ENCODE measurements at places on chromosomes 16 and 17. TPM values are rescaled to one million over a fixed set of nuclear protein-coding genes. Genes with fewer than 3 reads are reported as not detected.

The SENP3 gene
- total RNA-seq, result 75.4 TPM

The CCL3 gene
- total RNA-seq, result not detected

The NXPH3 gene
- 21.9 TPM for total RNA-seq

The XAF1 gene
- 50.2 TPM for total RNA-seq

The ASIC2 gene
- total RNA-seq, result 0.39 TPM

The IRX5 gene
- total RNA-seq, result not detected

The SPG7 gene
- total RNA-seq, result 134 TPM

The CTCF gene
- total RNA-seq, result 39.6 TPM

DNA sequence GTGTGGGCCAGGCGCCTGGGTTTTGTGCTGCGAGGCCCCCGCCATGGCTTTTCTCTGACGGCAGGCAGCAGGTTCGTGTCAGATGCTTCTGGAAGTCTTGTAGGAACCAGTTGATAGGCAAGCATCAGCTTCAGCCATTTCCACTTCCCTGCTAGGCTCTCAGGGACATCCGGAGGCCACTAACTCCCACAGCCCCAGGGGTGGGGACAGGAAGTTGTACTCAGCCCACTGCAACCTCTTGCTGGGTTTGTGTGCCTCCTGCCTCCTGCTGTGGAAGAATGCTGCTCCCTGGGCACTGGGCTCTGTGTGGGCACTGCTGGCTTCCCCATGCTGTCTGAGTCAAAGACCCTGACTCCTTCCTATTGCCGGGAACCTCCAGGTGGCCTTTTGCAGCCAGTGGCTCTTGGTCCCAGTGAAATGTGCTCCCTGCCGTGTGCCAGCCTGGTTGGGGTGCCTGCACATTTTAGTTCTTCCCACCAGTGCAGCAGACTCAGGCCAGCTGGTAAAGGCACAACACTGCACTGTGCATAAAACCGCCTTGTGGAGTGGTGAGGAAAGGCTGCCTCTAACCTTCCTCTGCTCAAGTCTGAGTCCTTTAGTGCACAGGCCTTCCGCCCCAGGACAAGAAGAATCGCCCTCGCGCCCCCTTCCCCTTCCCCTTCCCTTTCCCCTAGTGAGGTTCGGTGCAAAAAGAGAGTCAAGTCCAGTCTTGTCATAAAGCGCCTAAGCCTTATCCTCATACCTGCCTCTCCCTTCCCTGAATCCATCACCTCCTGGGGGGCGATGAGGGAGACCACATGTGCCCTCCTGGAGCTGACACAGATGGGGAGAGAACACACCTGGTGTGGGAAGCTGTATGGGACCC is 16.6 kb downstream of the LDHD start:
- no peak for DNase-seq
- peak overlapping the region; percentile 12 for H3K27ac ChIP-seq
- H3K4me3 ChIP-seq, result no peak overlapping the region
- H3K36me3 ChIP-seq, result no peaks in the 10 kb centered on the region

DNA sequence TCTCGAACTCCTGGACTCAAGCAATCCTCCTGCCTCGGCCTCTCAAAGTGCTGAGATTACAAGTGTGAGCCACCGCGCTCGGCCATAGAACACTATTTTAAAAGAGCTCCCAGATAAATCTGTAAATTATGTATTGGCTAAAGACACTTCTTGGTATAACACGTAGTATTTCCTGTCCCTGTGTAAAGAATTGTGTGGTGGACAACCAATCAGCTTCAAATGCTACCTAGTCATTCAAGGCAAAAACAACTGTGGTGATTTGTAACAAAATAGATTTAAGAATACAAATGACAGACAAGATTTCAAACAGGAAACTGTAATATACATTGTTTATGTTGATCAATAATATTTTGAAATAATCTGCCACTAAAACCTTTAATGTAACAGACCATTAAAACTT is 14.6 kb downstream of the CRLF3 start:
- no peak overlapping the region for H3K4me3 ChIP-seq
- H3K4me1 ChIP-seq, result peaks cover 6% of the 10 kb centered on the region
- DNase-seq, result no peak
- no peaks in the 10 kb centered on the region for H3K36me3 ChIP-seq

GRCh38 chr17:65557349-65558310 is 3.8 kb downstream of the AXIN2 start:
- H3K27ac ChIP-seq, result peak overlapping the region; percentile 55
- no peak overlapping the region for H3K4me3 ChIP-seq
- H3K36me3 ChIP-seq, result no peaks in the 10 kb centered on the region

DNA sequence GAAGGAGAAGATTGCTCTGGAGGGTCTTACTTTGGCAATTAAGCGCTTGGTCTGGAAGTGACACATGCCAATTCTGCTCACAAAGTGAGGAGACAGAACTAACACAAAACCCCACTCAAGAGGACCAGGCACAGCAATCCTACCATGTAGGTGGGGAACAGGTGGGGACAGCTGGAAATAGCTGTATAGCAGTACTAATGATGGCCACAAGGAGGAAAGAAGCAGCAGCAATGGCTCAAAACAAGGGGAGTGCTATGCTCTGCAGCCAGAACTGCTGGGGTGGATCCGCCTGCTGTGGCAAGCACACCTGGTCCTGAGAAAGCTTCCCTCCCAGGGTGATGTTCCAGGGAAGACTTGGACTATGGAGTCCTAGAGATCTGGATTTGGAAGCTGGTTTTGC is 17.0 kb upstream of the TMEM132E start:
- no peak overlapping the region for H3K27ac ChIP-seq
- no peaks in the 10 kb centered on the region for H3K4me1 ChIP-seq
- H3K27me3 ChIP-seq, result no peaks in the 10 kb centered on the region
- DNase-seq, result no peak

- H3K4me3 ChIP-seq, result no peak overlapping the region
- no peak for DNase-seq
Observed at GRCh38 chr17:47811709-47812108, 9.9 kb downstream of the OSBPL7 start.

DNA sequence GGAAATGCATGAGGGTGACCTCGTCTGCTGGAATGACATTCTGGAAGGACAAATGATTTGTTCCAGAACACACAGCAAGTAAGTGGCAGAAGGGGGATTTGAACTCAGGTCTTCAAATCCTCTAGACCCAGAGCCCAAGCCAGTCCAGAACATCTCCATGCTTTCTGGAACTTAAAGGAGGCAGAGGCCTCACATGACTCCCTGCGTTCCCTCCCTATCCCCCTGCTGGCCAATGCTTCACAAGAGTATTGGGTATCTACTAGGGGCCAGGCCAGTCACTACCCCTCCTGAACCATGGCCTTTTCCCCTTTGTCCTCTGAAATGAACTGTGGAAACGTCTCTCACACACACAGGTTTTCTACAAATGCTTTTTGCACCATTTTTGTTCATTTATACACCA is 7.6 kb upstream of the BEAN1 start:
- peaks cover 19% of the 10 kb centered on the region for H3K27me3 ChIP-seq
- H3K27ac ChIP-seq, result no peak overlapping the region
- no peaks in the 10 kb centered on the region for H3K36me3 ChIP-seq
- H3K4me1 ChIP-seq, result no peaks in the 10 kb centered on the region
- H3K4me3 ChIP-seq, result no peak overlapping the region

GRCh38 chr17:69669441-69670178 is 255.1 kb downstream of the MAP2K6 start:
- no peak for DNase-seq
- H3K4me3 ChIP-seq, result no peak overlapping the region
- H3K27me3 ChIP-seq, result no peaks in the 10 kb centered on the region
- H3K36me3 ChIP-seq, result no peaks in the 10 kb centered on the region
- H3K27ac ChIP-seq, result no peak overlapping the region

DNA sequence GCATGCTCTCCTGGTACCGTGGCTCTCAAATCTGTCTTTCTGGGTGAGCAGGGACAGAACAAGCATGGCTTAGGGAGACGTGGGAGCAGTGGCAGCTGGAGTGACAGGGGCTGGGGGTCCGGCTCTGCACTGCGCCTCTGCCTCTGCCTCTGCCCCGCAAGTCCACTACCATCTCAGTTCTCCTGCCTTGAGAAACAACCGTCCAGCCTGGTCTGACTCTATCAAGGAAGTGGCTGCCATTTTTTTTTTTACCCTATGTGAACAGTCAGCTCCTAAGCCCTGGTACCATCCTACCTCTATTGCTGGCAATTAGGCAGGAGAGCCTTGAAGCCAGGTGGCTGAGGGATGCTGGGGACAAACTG is 16.1 kb downstream of the HIC1 start:
- peak overlapping the region; percentile 5 for H3K27ac ChIP-seq
- DNase-seq, result no peak

DNA sequence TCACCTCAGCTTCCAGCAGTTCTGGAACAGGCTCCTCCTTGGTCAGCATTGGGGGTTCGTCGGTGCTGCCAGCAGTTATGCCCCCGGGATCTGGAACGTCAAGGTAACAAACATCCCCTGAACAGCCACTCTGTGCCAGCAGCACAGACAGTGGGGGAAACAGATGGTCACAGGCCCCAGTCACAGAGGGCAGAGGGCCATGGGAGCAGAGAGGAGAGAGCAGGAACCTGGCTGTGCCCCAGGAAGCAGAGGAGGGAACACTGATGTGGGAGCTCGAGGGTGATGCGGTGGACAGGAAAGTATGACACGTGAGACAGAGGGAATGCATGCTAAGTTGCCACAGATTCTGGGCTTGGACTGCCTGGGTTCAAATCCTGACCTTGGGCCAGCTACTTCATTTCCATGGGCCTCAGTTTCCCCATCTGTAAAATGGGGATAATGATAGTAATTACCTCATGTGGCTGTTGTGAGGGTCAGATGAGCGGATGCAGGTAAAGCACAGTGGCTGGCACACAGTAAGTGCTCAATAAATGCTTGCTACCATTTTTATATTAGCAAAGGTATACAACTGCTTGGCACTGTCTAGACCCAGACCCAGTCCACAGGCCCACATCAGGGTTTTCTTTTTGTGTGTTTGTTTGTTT is 4.9 kb downstream of the BCL7C start:
- H3K36me3 ChIP-seq, result peaks cover 81% of the 10 kb centered on the region
- peaks cover 16% of the 10 kb centered on the region for H3K4me1 ChIP-seq
- H3K27ac ChIP-seq, result peak overlapping the region; percentile 17
- H3K4me3 ChIP-seq, result no peak overlapping the region

GRCh38 chr16:87970186-87970585 is 19.0 kb downstream of the BANP start:
- H3K36me3 ChIP-seq, result no peaks in the 10 kb centered on the region
- DNase-seq, result no peak
- no peaks in the 10 kb centered on the region for H3K27me3 ChIP-seq
- no peak overlapping the region for H3K4me3 ChIP-seq
- H3K4me1 ChIP-seq, result peaks cover 31% of the 10 kb centered on the region
- no peak overlapping the region for H3K27ac ChIP-seq

- no peak overlapping the region for H3K4me3 ChIP-seq
- no peaks in the 10 kb centered on the region for H3K4me1 ChIP-seq
- H3K27ac ChIP-seq, result no peak overlapping the region
Observed at GRCh38 chr17:12623220-12623848, 42.4 kb upstream of the MYOCD start.

DNA sequence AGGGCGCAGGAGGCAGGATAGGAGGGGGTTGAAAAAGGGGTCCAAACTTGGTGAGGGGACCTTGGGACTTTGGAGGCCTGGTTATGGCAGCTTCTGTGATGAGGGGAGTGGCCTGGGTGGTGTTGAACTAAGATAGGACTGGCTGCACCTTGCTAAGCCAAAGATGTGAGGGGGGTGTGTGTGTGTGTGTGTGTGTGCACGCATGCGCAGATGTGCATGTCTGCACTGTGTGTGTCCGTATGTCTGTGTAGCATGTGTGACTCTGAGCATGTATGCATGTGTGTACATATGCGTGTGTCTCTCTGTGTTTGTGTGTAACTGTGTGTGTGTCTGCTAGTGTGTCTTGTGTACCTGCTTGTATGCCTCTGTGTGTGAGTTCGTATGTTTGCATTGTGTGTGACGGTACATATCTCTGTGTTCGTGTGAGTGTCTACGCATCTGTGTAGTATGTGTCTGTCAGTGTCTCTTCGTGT is 4.1 kb downstream of the SLC16A5 start:
- H3K4me1 ChIP-seq, result no peaks in the 10 kb centered on the region
- no peak overlapping the region for H3K4me3 ChIP-seq
- no peak for DNase-seq
- no peaks in the 10 kb centered on the region for H3K36me3 ChIP-seq
- peak overlapping the region; percentile 76 for H3K27ac ChIP-seq

DNA sequence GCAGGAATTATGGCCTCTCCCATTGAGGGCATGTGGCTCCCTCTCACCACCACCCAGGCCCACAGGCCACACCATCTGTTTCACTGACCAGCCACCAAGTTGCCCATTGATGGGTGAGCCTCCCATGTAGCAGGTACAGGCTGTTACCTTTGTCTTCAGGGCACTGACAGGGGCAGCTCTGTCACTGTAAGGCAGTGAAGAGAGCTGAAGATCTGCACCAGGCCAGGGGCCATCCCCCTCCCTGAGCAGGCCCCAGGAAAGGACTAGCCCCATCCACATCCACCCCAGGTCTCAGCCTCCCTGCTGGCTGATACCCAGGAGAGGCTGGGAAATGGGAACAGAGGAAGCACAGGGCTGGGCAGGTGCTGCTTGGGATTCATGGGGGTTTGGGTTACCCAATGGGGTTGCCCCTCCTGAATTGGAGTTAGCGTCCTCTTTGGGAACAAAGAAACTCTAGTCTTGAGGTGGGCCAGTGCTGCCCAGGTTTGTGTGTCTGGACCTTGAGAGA is 1691.4 kb downstream of the TP53TG3F start:
- no peaks in the 10 kb centered on the region for H3K27me3 ChIP-seq
- no peaks in the 10 kb centered on the region for H3K36me3 ChIP-seq
- no peak for DNase-seq
- H3K4me1 ChIP-seq, result no peaks in the 10 kb centered on the region
- no peak overlapping the region for H3K4me3 ChIP-seq

- H3K27ac ChIP-seq, result peak overlapping the region; percentile 96
- H3K36me3 ChIP-seq, result no peaks in the 10 kb centered on the region
- peak overlapping the region; percentile 57 for H3K4me3 ChIP-seq
- DNase-seq, result peak; percentile 47
- H3K27me3 ChIP-seq, result no peaks in the 10 kb centered on the region
- H3K4me1 ChIP-seq, result peaks cover 36% of the 10 kb centered on the region
Observed at GRCh38 chr17:64130559-64131001, 636 bp upstream of the ERN1 start.

GRCh38 chr16:66904846-66905632 is 13.6 kb downstream of the CDH16 start:
- H3K4me3 ChIP-seq, result no peak overlapping the region
- H3K4me1 ChIP-seq, result peaks cover 24% of the 10 kb centered on the region
- no peaks in the 10 kb centered on the region for H3K27me3 ChIP-seq

GRCh38 chr16:88358023-88358420 is 24.7 kb upstream of the ZNF469 start:
- H3K4me3 ChIP-seq, result no peak overlapping the region
- DNase-seq, result no peak
- no peaks in the 10 kb centered on the region for H3K36me3 ChIP-seq
- H3K27ac ChIP-seq, result no peak overlapping the region
- H3K4me1 ChIP-seq, result no peaks in the 10 kb centered on the region
- H3K27me3 ChIP-seq, result no peaks in the 10 kb centered on the region

DNA sequence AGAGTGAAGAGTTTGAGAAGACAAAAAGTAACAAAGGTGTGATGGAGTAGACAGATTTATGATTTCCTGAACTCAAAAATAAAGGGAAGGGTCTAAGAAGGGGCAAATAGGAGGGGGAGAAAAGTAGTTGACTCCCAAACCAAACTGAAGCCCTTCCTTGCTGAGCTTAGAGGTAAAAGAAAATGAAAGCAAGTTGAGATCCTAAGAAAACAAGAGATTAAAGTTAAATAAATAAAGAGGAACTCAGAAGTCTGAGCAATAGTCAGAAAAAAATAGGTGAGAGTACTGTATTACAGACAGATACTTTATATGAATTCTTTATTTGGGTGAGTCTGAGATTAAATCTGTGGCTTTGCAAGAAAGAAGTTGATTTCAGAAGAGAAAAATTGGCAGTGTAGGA is 3.3 kb upstream of the PSMD12 start:
- no peaks in the 10 kb centered on the region for H3K36me3 ChIP-seq
- H3K4me1 ChIP-seq, result peaks cover 9% of the 10 kb centered on the region
- no peak overlapping the region for H3K4me3 ChIP-seq
- H3K27ac ChIP-seq, result no peak overlapping the region

Measured in tibial nerve (tissue), 4 donors.